A549 treated with RU486 at 1 μM for 4 hours (cell line): ENCODE measurements at places on chromosomes 6 and 20. TPM values are rescaled to one million over a fixed set of nuclear protein-coding genes. Genes with fewer than 3 reads are reported as not detected.

Gene BIRC7
- 2.3 to 3.7 TPM (median 3.4 TPM) in 5 replicates for total RNA-seq

Gene GHRH
- total RNA-seq: not detected in 5 replicates

Gene TGM2
- 292 to 467 TPM (median 378 TPM) in 5 replicates for total RNA-seq

Gene SNPH
- total RNA-seq: 3.7 to 5.3 TPM (median 4.1 TPM) in 5 replicates

Gene ZFP64
- total RNA-seq: 19.2 to 20.7 TPM (median 20.5 TPM) in 5 replicates

Gene KIAA0408
- 5.3 to 8.3 TPM (median 5.9 TPM) in 5 replicates for total RNA-seq

Gene HFE
- 8.9 to 13.3 TPM (median 12.2 TPM) in 5 replicates for total RNA-seq
